ENCODE measurements at places on chromosomes 5 and 9.

DNA sequence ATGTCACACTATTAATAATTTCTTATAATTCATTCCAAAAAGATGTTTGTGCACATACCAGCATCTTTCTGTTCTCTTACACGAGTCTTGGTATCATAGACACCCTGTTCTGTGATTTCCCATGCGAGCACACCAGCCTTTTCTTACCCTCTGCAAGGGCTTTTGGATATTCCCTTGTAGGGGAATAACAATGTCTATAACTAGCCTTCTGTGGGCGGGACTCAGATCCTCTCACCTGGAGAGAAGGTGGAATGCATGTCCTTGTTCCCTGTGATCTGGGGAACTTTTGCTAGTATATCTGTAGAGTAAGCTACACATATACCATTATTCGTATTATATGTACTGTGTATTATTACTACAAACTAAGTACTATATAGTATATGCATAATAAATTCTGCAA, 44.8 kb downstream of the EHMT1 start:
- DNase-seq = no peak

GRCh38 chr5:74625742-74626241, 14.7 kb downstream of the ENC1 start:
- peak; percentile 16 for DNase-seq

DNA sequence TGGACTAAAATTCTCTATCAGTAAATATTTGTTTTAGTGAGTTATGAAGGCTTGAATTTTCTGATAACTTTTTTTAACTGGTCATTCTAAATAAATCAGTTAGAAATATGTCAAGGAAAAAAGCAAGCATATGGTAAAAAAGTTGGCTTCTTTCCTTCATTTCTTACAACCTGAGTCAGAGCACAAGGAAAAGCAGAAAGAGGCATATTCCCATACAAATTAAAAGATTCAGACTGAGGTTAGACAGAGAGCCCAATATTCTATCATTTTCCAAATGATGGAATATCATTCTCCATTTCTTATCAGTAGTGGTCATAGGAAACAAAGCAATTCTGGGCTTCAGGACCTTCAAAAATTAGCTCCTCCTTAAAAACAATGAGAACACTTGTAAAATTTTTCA, 732.1 kb downstream of the MAT2B start:
- DNase-seq = no peak

- no peak for DNase-seq
Observed at GRCh38 chr5:110917161-110917875, 154.2 kb upstream of the TSLP start.

GRCh38 chr9:127557998-127558546, 54.0 kb upstream of the STXBP1 start:
- DNase-seq = no peak

DNA sequence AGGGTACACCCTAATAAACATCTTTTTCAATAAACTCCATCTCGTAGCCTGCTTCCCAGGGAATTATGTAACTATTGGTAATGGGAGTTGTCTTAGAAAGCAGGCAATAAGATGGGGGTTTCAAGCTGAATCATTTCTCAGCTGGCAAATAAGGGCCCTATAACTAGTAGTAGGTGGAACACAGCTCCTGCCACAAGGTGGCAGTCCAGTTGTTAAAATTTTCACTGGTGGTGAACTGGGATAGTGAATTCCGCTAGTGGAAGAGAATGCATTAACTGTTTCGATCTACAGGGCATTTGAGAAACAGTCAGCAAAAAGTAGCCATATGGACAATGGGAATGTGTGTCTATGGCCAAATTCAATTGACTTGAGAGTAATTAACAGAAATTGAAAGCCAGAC, 27.7 kb downstream of the PCDHB15 start:
- DNase-seq = no peak

DNA sequence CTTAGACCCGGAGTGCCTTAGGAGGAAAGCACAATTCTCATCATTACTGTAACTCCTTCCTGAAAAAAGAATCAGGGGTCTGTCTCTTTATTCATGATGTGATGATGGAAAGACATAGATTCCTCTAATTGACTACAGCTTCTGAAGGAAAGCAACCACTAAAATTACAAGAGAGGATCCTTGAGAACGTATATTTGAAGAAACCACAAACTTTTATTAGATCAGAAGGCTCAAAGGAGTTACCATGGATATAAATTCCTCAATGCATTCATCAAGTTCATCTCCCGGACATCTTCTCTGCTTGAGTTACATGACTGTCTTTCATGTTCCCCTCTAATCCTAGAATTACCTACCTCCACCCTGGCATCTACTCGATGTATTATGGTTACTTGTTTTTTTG, 104.1 kb upstream of the PAPPA start:
- DNase-seq = peak; percentile 73

DNA sequence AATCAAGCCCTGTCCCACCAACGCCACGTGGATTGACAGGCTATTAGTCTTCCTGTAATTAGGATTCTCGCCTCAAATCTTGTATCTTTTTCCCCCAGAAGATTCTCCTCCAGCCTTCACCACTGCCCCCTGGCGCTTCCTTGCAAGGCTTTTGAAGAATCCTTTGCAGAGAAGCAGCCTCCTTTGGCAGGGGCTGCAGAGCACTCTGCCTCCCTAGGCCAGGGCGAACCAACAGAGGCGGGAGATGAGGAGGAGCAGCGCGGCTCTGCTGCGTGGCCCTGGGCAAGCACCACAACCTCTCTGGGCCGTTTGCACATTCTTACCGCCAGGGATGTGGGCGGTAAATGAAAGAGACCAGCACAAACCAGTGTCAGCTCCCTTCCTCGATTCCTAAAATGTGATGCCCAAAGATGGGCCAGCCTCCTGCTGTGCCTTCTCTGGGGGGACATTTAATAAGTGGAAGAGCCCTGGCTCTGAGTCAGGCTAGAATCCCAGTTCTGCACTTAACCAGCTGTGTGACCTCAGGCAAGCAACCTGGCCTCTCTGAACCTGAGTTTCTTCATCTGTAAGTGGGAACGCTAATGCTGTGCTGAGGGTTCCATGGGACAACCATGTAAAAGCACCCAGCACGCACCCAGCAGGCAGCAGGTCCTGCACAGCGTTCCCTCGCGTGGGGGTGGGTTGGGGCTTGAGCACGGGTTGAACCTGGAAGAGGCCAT, 128.6 kb downstream of the KCNIP1 start:
- no peak for DNase-seq

DNA sequence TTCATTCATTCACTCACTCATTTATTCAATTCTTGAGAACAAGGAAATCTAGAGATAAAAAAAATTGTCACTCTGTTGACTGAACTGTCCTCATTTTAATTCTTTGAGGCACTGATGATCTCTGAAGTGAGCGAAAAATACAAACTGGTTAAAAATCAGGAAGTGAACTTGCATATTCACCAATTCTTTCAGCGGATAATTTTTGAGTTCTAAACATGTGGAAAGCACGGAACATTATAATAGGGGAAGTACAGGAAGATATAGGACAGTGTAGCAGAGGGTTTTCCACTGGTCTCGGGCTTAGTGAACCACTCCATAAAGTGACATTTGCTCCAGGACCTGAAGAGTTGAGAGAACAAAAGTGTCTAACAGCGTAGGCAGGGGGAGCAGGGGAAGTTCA, 169.5 kb downstream of the TLR4 start:
- no peak for DNase-seq

- DNase-seq = no peak
Observed at GRCh38 chr5:43769571-43770355, 166.8 kb downstream of the NNT start.

GRCh38 chr5:169494941-169495548, 88.5 kb upstream of the SPDL1 start:
- no peak for DNase-seq

DNA sequence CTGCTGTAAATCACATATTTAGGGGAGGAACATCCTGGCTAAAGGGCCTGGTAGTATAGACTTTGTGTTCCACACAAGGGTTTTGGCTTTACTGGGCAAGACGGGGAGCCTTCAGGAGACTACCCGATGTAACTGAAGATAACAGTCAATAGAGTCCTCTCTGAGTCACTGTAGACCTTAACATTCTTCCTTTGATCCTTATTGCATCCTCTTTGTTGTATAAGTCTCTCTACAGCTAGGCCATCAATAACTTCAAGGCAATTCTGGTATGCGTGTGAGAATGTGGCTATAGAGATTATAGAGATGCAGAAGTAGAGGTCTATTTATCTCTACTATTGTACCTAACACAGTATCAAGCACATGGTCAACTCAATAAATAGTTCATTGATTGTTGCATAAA, 67.3 kb upstream of the STK32A start:
- DNase-seq = no peak

- DNase-seq = no peak
Observed at GRCh38 chr9:31500422-31500821, 884.0 kb upstream of the ACO1 start.

GRCh38 chr5:173178369-173178910, 34.1 kb downstream of the BNIP1 start:
- no peak for DNase-seq

- DNase-seq = no peak
Observed at GRCh38 chr9:136996361-136997292, at the start of gene CLIC3. Gene CLIC3 (minus strand): TSS chr9:136996568. CDS start chr9:136996543, 25 bp downstream.

DNA sequence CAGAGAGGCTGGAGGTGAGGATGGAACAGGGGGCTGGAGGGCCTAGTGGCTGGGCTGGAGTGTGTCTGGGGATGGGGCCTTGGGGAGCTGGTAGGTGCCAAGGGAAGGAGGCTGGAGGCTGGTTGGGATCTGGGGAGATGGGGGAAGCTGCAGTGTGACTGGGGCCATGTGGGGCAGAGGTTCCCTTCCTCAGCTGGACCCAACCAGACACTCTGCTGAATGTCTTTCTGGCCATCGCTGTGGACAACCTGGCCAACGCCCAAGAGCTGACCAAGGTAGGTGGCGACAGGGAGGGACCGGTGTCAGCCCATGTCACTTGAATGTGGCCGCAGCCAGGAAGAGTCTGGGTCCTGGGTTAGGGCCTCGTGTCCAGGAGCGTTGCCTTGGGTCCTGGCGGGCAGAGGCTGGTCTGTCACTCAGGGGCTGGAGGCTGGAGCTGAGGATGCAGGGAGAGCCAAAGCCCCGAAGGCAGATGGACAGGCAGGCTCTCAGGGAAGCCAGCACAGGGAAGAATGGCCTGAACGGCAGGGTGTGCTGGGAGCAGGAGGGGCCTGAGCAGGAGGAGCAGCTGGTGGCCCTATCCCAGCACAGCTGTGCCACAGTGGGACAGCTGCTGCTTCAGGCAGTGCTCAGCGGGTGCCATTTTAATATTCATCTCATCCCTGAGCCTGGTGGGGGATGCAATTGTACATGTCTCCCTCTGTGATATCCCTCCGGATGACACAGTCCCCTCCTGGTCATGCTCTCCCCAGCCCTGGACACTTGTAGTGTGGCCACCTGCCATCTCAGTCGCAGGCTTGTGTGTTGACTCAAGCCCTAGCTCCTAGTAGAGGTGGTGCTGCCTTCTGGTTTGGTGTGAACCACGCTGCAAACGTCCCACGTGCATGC, 132.5 kb downstream of the CACNA1B start:
- no peak for DNase-seq

- DNase-seq = no peak
Observed at GRCh38 chr5:352639-353611, 31.4 kb downstream of the AHRR start.

GRCh38 chr9:33818167-33818846, 1.3 kb downstream of the UBE2R2 start:
- DNase-seq = no peak

All from SK-N-MC (cell line).